Hindlimb muscle (tissue), 1 donor: ENCODE measurements at places on chromosomes 1 and 21.

DNA sequence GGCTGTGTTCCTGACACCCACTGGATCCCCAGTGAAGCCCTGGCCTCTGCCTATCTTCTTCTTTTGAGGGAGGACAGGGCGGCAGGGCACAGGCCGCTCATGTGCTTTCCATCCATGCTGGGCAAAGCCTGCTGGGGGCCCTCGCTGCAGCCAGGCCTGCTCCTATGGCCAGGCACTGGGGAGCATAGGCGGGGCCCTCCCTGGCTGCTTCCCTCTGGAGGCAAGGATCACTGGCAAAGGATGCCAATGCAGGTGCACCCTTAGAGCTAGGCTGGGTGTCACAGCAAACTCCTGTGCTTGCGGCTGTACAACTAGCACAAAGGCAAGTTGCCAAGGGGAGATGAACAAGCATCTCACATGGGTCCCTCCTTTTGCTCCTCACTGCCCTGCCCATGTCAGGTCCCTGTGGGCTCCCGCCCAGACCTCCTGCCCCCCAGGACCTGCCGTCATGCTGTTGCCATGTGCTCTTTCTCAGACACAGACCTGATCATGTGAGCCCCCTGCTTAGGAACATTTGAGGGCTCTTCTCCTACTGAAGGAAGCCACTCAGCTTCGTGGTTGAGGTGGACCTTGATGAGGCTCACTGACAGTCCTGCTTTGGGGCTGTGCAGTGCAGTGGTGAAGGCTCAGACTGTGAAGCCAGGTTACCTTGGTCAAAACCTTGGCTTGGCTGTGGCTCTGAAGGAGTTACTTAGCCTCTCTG is 393.6 kb downstream of the PTPRU start:
- no peak for DNase-seq

GRCh38 chr1:17687145-17687544 is 68.0 kb upstream of the ACTL8 start:
- DNase-seq, result peak; percentile 61

GRCh38 chr1:160548960-160549664 is 26.1 kb upstream of the SLAMF6 start:
- no peak for DNase-seq

DNA sequence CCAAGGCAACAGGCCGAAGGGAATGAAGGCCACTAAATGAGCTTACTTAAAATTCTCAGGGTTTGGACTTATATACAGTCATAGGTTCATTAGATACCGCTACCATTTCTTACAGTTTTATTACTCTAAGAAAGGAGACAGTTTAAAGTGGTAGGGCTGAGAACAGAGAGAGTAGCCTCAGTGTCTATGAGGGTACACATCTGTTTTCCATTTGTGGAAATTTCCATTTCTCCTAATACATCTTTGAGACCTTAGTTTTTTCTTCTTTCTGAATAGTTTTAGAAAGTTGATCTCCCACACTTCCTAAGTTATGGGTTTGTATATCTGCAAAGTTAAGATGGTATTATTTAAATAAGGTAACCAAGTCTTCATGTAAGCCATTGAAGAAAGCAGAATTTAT is 1279.1 kb downstream of the NCAM2 start:
- DNase-seq, result peak; percentile 9
